ENCODE measurements at places on chromosomes 13 and 19.
A peak's percentile ranks its signal among the peaks of the same experiment; 100 is the strongest.

DNA sequence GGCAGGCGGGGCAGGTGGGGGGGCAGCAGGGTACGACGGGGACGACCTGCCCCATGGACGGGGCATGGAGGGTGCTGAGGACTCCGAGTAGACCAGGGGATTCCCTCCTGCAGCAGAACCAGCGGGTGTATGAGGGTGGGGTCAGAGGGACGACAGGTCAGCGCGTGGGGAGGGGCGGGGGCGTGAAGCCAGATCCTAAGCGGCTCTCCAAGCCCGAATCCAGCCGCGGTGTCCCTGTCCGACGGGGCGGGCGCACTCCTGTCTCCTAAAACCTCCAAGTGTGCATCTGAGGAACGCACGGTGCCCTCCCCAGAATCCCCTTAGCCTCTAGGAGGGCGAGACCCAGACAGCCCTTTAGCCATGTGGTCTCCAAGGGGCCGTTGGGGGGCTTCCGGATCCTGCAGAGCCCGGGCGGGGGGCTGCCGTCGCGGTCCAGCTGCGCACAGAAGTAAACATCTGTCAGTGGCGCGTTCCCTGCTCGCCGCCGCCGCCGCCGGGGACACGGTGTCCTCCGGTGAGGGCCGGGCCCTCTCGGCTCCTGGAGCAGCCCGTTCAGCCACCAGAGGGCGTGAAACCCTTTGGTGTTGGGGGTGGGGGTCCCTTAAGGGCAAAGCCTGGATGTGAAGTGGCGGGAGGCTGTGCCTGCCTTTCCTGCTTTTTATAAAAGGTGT is 730 bp downstream of the NRTN start:
- DNase-seq = no peak

GRCh38 chr19:50720921-50721381 is 1.3 kb upstream of the SHANK1 start:
- DNase-seq = peak; percentile 77

DNA sequence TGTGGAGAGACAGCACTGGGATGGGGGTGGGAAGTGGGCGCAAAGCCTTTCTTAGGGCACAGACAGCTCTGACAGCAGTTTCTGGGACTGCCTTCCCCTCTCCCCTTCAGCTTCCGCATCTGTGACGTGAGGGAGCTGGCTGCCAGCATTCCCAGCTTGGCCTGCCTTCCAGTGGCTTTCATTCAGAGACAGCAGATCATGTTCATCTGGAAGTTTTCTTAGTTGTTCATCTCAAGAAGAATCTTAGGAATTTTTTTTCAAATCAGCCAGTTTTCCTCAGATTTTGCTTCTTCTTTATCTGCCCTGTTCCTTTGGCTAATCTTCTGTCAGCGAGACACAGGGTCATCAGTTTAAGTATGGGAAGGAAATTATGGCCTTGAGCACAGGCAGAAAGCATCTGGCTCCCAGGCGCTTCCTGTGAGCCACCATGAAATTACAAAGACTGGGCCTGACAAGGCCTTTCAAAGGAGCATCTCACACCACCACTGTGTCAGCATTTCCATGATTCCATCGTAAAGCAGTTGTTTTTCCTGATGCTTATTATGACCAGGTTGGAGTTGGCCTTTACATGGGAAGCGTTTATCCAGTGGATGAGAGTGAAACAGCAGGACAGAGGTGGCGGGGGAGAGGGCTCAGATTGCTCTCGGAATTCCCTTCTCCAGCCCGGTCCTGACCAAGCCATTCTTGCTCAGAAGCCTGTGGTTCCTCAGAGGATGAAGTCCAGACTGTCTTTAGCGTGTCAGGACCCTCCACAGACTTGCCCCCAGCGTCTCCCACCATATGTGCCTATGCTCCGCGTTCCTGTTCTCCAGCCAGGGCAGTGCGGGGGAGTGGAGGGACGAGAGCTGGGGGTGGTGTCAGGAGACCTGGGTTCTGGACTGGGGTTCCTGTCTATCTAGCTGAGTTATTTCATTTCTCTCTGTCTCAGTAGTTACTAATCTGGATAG is 43.6 kb downstream of the ARHGAP35 start:
- no peak for DNase-seq

DNA sequence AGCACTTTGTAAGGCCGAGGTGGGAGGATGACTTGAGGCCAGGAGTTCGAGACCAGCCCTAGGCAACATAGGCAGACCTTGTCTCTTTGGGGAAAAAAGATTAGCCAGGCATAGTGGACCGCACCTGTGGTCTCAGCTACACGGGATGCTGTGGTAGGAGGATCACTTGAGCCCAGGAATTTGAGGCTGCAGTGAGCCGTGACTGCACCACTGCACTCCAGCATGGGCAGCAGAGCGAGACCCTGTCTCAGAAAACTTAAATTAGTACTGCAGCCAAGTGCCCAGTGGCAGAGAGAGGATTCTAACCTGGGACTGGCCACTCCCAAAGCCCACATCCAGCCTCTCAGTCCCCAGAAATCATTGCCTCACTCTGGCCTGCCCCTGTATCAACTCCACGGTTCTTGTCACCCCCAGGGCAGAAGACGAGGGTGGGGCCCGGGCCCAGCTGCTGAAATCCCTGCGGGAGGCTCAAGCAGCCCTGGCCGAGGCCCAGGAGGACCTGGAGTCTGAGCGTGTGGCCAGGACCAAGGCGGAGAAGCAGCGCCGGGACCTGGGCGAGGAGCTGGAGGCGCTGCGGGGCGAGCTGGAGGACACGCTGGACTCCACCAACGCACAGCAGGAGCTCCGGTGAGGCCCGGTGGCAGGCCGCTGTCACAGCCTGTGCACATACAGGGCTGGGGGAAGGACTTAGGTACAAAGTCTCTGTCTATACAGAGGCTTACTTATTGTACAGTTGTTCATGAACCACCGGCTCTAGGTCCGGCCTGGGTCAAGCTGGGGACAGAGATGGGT is 53.4 kb downstream of the KCNC3 start:
- DNase-seq = no peak

DNA sequence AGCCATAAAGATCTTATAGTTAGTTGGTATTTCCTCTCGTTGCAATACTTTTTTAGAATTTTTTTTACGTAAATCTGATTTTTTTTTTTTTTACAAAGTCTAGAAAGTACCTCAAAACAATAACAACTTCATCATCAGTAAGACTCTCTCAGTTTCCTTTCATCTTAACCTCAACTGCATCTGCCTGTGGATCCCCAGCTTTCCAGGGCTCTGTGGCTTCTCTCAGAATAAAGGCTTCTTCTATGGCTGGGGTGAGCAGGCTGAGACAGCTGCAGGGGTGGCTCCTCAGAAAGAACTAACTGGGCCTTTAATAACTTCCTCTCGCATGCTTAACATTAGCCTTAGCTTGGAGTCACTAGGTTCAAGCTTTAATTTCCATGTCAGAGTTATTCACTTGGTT is 4.2 kb downstream of the ZNF506 start:
- peak; percentile 56 for DNase-seq

GRCh38 chr19:50910722-50911121 is 473 bp downstream of the KLK4 start:
- no peak for DNase-seq

DNA sequence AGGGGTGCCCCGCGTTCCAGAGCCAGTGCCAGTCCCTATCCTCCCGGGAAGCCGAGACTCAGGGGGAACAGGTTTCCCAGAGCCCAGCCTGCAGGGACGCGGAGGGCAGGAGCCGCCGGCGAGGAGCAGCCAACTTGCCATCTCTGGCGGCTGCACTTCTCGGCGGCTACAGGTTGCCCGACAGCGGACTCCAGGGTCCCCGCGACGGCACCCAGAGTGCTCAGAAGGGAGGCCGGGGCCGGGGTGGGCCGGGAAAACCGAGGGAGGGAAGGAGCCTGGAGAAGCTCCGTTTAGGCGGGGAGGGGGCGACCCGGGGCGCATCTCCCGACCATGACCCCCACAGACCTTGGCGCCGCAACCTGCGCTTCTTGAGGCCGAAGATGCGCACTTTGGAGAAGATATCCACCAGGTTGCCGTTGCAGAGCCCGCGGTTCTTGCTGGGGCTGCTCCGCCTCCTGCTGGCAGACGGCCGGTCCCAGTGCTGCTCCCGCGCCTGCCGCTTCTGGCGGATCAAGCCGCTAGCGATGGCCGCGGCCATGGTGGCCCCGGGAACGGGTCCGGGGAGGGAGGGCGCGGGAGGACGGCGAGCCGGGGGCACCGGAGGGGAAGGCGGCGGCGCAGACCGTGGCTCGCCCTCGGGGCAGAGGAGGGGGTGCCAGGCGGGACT is 463.8 kb downstream of the ITGBL1 start:
- DNase-seq = no peak
